ENCODE measurements at places on chromosomes 13 and 19. TPM values are rescaled to one million over a fixed set of nuclear protein-coding genes. Genes with fewer than 3 reads are reported as not detected.

DNA sequence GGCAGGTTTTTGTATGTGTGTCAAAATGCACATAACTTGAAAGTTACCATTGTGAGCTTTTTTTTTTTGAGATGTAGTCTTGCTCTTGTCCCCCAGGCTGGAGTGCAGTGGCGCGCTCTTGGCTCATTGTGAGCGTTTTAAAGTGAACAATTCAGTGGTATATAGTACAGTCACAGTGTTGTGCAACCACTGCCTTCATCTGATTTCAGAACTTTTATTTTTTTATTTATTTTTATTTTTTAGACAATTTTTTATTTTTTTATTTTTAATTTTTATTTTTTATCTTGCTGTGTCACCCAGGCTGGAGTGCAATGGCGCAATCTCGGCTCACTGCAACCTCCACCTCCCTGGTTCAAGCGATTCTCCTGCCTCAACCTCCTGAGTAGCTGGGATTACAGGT is 15.0 kb downstream of the SLC25A42 start:
- no peak overlapping the region for H3K27ac ChIP-seq
- DNase-seq, result no peak
- H3K27me3 ChIP-seq, result no peaks in the 10 kb centered on the region
- H3K4me1 ChIP-seq, result no peaks in the 10 kb centered on the region
- H3K4me3 ChIP-seq, result no peak overlapping the region

- H3K4me1 ChIP-seq, result no peaks in the 10 kb centered on the region
- no peaks in the 10 kb centered on the region for H3K36me3 ChIP-seq
Measured at GRCh38 chr19:38537071-38537936, 80.4 kb downstream of the MAP4K1 start.

DNA sequence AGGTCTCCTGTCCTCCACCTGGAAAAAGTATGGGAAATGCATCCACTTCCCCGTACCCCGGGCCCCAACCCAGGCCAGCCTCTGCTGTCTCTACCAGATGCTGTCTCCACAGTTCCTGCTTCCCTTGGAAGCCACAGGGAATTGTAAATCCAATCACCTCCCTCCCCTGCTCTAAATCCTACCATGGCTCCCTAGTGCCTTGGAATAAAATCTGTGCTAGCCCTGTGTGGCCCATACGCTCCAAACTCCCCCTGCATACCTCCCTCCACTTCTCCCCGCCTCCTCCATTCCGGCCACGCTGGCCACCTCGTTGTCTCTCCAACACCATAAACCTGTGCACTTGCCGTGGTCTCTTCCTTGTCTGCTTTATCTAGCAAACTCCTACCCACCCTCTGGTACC is 31.2 kb downstream of the UNC13A start:
- H3K4me1 ChIP-seq, result no peaks in the 10 kb centered on the region
- H3K27ac ChIP-seq, result no peak overlapping the region
- no peak overlapping the region for H3K4me3 ChIP-seq
- no peaks in the 10 kb centered on the region for H3K27me3 ChIP-seq
- no peaks in the 10 kb centered on the region for H3K36me3 ChIP-seq
- no peak for DNase-seq

- DNase-seq, result no peak
- no peaks in the 10 kb centered on the region for H3K36me3 ChIP-seq
- H3K27me3 ChIP-seq, result no peaks in the 10 kb centered on the region
- H3K4me3 ChIP-seq, result no peak overlapping the region
Measured at GRCh38 chr19:10899151-10899653, 27.8 kb downstream of the CARM1 start.

Gene SLC1A5
- 81.6 TPM for total RNA-seq

GRCh38 chr19:19552798-19553197 is 14.7 kb downstream of the CILP2 start:
- no peaks in the 10 kb centered on the region for H3K36me3 ChIP-seq
- H3K4me3 ChIP-seq, result no peak overlapping the region

DNA sequence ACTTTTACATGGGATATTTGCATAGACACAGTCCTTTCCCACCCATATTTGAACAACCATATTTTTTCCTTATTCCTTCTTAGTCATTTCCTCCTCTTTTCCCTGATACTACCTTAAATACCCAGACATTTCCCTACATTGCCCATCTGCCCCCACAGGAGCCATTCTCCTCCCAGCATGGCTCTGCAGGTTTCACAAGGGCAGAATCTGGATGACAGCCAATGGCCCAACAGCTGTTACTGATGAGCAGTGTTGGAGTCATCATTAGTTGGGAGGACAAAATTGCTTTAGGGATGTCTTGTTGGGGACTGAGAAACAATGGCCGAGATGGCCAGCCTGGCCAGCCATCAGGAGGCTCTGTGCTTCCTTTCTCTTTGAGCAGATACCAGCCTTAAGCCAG is 209.5 kb downstream of the KLF5 start:
- H3K36me3 ChIP-seq, result no peaks in the 10 kb centered on the region
- no peak for DNase-seq
- no peak overlapping the region for H3K4me3 ChIP-seq
- H3K27ac ChIP-seq, result no peak overlapping the region
- no peaks in the 10 kb centered on the region for H3K4me1 ChIP-seq

Gene PLVAP
- total RNA-seq, result 0.37 TPM

Data from neural progenitor cell (in vitro differentiated cells).